CD4-positive, alpha-beta T cell treated with Interleukin-4 for 1 hour (primary cell): ENCODE measurements at places on chromosomes 1 and 21.

GRCh38 chr1:11559591-11559970 lies 80.6 kb downstream of the DISP3 start:
- no peak for DNase-seq

DNA sequence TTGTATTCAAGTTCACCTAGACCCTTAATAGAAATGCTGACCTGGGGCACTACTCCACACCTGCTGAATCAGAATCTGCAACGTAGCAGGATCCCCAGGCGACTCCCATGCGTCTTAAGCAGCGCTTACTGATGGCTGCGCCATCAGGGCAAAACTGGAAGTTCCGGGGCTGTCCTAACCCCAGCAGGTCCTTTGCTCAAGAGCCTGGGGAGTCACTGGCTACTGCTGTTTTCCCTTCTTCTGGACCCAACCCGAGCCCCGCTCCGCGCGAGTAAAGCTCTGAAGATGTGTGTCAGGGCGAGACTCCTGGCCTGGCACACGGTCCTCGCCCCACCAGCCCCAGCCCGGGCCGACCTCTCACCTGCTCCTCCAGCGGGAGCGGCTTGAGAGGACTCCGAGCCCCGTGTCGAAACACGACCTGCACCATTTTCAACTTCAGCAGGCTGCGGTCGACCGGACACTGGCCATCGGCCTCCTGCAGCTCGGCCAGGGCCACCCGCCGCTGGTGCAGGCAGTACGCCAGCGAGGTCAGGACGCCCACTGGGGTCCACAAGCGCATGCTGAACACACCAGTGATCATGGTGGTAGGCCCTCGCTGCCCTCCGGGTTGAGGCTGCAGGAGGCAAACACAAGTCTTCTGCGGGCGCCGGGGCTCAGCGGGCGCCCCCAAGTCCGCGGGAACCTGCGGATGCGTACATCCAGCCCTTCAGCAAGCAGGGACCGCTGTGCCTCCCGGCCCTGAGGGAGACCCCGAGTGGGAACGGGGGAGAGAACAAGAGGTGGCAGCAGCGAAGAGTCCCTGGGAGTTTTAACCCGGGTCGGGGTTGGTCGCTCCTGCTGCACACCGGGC lies 630 bp downstream of the ACP6 start:
- peak; percentile 20 for DNase-seq

DNA sequence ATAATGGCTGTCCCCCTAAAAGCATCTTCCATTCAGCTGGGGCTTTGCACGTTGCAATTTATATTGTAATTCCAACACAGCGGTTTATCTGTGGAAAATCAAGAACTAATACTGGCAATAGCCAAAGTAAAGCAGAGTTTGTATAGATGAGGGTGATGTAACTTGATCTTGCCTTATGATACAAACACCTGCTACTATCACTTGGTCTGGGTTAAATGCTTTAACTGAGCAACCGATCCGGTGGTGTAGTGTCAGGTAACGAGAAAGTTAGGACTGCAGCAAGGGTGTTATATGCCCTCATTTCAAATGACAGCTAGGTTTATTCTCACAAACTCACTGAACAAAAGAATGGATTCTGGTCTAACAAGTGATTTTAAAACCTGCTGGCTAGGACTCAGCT lies 47.3 kb upstream of the PLPPR4 start:
- DNase-seq = no peak

GRCh38 chr1:234593109-234593508 lies 16.9 kb downstream of the IRF2BP2 start:
- no peak for DNase-seq

- DNase-seq = peak; percentile 96
These were observed at the start of gene HNRNPU for GRCh38 chr1:244864253-244865027. TSS of gene HNRNPU (minus strand) at chr1:244864543. CDS start at chr1:244864307, 236 bp downstream.

GRCh38 chr21:25733859-25734653 lies 648 bp downstream of the ATP5PF start:
- DNase-seq = no peak

- no peak for DNase-seq
These were observed 120.9 kb downstream of the KCNN3 start for GRCh38 chr1:154749078-154749760.

- DNase-seq = peak; percentile 16
These were observed 10.8 kb upstream of the SHISA4 start for GRCh38 chr1:201877877-201878401.

- DNase-seq = no peak
These were observed 27.8 kb upstream of the RAP1GAP start for GRCh38 chr1:21696931-21697330.

- no peak for DNase-seq
These were observed 179.9 kb downstream of the TGFB2 start for GRCh38 chr1:218525031-218525430.

DNA sequence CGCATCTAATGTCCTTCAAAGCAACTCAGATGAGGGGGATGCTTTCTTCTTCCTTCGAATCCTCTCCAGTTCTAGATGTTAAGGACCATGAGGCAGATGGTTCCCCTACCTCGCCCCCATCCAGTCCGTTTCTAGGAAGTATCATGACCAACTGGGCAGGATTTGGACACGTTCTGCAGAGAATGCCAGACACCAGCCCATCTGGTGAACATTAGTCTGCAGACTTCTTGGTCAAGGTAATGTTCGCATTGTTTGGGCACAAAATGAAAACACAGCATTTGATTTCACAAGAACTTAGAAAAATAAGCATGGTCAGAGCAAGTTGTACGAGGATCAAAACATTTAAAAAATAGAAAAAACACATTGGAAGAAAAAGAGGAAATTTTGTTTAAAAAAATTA lies 25.4 kb upstream of the ADARB1 start:
- no peak for DNase-seq

DNA sequence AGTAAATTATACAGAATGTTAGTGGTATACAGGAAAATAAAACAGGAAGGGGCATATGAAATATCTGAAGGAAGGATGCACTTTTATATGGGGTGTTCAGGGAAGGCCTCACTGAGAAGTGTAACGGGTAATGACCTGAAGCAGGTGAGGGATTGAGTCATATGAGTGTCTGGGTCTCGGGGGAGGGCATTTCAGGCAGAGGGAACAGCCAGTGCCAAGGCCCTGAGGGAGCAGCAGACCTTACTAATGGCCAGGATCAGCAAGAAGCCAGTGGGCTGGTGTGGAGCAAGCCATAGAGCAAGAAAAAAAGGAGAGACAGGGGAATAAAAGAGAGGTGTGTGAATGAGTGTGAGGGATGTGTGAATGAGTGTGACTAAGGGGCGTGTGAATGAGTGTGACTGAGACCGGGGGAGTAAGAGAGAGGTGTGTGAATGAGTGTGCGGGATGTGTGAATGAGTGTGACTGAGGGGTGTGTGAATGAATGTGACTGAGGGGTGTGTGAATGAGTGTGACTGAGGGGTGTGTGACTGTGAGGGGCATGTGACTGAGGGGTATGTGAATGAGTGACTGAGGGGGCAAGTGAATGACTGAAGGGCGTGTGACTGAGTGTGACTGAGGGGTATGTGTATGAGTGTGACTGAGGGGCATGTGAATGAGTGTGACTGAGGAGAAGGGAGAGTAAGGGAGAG lies 107.2 kb downstream of the GLIS1 start:
- DNase-seq = no peak

- no peak for DNase-seq
These were observed 416.0 kb downstream of the SIPA1L2 start for GRCh38 chr1:232213928-232214327.

- DNase-seq = no peak
These were observed 389.9 kb downstream of the SIPA1L2 start for GRCh38 chr1:232239998-232240397.

DNA sequence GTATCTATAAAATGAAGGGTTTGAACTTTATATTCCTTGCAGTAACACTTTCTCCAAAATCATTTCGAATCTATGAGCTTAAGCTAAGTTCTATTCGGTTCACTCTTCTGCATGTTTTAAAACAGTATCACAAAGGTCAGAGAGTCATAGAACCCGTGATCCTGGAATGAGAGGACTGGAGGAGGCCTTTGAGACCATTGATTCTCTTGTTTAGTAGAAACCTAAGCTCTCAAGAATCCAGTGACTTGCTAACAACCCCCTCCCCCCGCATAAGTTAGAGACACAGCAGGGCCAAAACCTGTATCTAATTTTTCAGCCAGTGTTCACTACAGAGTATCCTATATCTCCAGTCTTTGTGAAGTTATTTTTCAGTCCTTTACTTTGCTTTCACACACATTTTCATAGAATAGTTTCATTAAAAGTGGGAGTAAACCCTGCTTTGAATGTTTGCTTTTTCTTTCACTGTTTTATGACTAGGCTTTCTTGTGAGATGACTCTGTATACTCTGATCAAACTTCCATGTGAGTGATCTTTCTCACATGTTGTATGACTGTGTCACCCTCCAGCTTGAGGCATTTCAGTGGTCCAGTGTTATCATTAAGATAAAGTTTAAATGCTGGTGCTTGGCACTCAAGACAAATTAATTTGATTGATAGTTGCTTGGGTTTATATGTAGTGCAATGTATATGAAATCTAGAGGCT lies 275.4 kb upstream of the SGIP1 start:
- DNase-seq = no peak

GRCh38 chr21:45279446-45280177 lies 8.1 kb downstream of the POFUT2 start:
- DNase-seq = no peak

DNA sequence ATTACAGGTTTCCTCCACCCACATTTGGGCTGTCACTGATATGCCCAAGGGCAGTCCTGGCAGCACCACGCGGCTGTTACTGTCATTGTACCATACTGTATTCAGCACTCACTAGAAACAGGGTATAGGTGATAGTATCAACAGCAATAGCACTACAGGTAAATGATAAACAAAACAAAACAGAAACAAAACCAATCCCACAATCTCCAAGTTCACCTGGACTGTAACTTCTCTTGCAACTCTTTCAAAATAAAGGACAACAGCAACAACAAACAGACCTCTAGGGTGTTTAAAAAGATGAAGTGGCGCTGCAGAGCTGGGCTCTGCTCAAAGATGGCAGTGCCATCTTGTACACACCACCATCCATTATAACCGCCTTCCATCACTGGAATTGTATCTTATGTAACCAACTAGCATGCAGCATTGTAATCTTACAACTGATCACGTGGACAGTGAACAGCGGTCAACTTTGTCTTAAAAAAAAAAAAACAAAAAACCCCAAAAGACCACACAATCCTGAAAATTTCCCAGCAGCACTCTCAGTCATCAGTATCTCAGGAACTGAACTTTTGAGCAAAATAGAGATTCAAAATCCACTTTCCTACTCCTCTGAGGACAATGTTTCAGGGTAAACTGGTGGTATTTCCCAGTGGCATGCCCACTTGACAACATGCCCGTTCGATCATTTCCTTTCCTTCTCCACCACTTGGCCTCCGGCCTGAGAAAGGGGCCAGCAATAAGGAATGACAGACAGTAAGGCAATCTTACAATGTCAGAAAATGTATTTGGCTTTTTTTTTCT lies 3.8 kb downstream of the IRF2BP2 start:
- peak; percentile 75 for DNase-seq

DNA sequence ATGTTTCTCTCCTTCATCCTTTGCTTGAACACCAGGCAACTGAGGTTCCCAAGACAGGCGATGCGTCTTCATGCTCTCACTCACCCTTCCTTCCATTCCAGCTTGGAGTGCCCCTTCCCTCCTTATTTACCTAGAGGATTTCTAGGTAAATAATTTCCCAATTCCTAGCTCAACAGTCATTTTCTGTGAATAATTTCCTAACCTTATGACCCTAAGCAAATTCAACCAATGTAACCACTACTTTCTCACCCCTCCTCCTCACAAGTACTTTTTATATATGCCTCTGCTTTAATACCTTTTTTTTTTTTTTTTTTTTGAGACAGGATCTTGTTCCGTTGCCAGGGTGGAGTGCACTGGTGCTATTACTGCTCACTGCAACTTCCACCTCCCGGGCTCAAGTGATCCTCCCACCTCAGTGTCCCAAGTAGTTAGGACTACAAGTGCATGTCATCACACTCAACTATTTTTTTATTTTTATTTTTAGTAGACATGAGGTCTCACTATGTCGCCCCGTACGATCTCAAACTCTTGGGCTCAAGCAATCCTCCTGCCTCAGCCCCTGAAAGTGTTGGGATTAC lies 86.7 kb downstream of the USP24 start:
- DNase-seq = no peak

DNA sequence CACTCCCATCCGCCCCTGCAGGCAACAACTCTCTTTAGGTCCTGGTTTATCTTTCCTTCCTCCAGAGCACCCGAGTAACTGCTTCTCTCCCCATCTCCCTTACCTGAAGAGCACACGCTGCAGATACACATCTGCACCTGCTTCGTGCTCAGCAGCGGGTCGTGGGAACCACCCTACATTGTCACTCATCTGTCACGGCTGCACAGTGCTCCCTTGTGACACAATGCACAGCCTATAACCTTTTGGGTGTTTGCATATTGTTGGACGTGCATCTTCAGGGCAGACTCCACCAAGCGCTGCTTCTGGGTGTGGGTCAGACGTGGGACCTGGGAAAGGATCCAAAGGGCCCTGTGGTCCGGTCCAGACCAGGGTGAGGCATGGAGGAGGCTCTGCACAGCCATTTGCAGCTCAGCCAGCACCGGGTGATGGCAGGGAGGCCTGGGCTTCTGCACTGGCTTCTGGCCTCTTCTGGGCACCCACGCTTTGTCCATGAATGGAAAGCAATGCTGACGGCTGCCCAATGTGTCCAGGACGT lies 42.5 kb downstream of the WDR4 start:
- DNase-seq = no peak

GRCh38 chr1:156128654-156129597 lies 14.4 kb downstream of the LMNA start:
- DNase-seq = no peak

GRCh38 chr1:68352202-68352601 lies 97.6 kb downstream of the RPE65 start:
- DNase-seq = no peak

GRCh38 chr1:156128308-156128653 lies 13.8 kb downstream of the LMNA start:
- no peak for DNase-seq

DNA sequence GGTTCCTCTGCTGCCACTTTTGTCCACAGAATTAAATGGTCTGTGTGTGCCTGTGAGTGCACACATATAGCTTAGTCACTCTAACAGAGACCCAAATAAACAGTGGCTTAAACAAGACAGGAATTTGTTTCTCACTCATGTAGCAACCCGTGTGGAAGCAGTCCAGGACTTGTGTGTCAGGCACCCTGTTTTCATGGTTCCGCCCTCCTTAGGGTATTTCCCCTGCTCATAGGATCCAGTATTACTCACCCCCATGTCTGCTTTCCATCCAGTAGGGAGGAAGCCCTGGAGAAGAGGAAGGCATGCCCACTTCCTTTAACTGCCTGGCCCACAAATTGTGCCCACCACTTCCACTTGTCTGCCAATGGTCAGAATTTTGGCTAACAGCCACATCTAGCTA lies 41.3 kb upstream of the TACSTD2 start:
- peak; percentile 68 for DNase-seq

DNA sequence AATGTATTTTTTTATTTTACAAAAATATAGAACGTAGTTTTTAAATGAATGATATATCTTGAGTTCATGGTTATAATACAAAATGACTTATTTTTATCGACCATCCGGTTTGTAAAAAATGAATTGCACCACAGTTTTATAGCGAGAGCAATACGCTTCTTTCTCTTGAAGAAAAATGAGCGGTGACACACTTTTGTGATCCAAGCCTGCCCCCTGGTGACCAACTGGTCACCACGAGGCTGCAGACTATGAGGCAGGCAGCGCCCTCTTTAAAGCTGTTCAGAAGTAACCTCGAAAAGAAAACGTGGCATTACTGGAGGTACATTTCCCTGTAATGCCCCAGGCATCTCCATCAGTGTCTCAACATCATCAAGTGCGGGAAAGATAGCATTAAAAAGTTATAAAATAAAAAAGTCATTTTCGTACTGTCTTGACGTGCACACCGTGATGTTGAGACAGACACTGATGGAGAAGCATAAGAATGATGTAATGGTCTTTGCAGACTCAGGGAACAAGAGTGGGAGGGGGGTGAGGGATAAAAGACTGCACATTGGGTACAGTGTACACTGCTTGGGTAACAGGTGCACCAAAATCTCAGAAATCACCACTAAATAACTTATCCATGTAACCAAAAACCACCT lies 734.2 kb upstream of the ADAMTS5 start:
- peak; percentile 44 for DNase-seq
